RPMI7951 (cell line): ENCODE measurements at places on chromosomes 16 and 17. TPM values are rescaled to one million over a fixed set of nuclear protein-coding genes. Genes with fewer than 3 reads are reported as not detected.
A peak's percentile ranks its signal among the peaks of the same experiment; 100 is the strongest.

DNA sequence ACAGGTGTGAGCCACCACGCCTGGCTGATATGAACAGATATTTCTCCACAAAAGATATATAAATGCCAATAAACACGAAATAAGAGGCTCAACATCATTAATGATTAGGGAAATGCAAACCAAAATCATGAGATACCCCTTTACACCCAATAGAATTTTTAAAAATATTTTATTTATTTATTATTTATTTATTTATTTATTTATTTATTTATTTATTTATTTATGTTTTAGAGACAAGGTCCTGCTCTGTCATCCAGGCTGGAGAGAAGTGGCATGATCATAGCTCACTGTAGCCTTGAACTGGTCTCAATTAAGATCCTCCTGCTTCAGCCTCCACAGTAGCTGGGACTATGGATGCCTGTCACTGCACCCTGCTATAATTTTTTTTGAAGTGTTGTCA is 30.8 kb downstream of the APPBP2 start:
- no peak for DNase-seq

DNA sequence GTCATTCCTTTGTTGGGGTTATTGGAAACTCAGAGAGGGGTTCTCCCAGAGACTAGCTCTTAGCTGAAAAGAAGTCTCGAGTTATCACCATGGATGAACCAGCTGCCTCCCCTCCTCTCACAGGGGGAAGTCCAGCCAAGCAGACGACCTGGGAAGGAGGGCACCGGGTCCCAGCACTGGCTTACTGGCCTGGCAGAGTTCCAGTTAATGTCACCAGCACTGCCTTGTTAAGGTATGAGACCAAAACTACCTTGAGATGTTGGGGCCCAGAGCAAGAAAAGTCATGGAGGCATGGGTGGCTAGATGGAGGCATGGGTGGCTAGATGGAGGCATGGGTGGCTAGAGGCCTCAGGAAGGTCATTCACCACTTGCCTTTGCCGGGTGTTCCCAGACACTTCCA is 72.4 kb downstream of the WIPI1 start:
- no peak for DNase-seq

DNA sequence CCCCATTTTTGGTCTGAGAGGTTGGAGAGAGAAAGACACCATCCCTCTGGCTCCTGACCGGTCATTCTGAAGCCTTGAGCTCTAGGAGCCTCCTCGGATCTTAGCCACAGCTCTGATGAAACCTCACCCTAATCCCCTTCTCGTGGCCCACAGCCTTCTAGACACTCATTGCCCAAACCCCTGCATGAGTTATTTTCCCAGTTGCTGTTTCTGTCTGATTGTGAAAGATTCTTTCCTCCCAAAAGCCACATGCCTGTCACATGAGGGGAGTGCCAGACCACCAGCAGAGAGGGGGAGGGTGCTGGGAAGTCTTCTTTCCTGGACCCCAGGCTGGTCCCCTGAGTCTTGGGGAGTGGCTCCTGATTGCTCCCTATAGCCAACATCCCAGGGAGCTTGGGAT is 17.6 kb upstream of the ABR start:
- no peak for DNase-seq

- no peak for DNase-seq
Observed at GRCh38 chr17:82921426-82921825, 81.6 kb upstream of the ZNF750 start.

- DNase-seq = no peak
Observed at GRCh38 chr17:50638606-50638965, 3.9 kb downstream of the ABCC3 start.

DNA sequence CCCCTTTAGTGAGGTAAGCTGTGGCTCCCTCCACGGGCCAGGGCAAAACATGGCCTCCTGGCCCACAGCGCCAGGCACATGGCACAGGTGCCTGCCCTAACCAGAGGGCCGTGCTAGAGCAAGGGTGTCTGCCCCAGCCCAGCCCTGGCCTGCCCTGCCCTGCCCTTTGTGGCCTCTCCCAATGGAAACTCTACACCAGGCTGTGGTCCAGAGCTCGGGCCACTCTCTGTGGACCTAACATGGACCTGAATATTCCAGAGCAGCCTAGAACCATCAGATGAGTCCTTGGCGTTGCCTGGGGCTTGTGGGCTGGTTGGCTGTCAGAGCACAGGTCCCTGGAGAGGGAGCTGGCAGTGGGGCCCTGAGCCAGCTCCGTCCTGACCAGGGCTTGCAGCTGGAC is 8.0 kb upstream of the MRPL12 start:
- DNase-seq = no peak

DNA sequence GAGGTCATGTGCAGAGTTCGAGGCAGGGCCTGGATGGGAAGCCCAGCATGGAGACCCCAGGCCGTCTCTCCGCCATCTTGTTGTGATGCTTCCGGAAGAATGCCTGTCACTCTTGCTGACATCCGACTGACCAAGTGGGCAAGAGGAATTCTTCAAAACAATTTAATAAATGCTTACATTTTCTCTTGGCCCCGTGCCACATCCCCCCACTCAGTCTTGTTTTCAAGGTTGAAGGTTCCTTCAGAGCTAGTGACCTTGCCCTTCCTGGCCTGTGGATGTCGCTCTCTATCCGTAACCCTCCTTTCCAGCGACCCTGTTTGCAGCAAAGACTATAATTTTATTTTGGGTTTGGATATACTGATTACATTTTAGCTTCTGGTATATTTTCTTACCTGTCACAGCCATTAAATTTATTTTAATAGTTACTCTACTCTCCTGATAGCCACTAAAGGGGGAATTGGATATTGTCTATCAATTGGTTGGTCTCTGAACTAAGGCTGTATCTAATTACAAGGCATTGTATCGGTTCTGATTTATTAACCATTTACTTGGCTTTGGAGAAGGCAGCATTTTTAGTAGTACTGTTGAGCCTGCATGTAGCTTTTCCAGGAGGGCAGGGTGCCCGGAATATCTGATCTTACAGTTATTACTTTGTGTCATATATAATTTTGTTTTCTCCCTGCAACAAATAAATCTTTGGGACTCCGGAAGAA is 264.5 kb downstream of the WWOX start:
- DNase-seq = no peak

DNA sequence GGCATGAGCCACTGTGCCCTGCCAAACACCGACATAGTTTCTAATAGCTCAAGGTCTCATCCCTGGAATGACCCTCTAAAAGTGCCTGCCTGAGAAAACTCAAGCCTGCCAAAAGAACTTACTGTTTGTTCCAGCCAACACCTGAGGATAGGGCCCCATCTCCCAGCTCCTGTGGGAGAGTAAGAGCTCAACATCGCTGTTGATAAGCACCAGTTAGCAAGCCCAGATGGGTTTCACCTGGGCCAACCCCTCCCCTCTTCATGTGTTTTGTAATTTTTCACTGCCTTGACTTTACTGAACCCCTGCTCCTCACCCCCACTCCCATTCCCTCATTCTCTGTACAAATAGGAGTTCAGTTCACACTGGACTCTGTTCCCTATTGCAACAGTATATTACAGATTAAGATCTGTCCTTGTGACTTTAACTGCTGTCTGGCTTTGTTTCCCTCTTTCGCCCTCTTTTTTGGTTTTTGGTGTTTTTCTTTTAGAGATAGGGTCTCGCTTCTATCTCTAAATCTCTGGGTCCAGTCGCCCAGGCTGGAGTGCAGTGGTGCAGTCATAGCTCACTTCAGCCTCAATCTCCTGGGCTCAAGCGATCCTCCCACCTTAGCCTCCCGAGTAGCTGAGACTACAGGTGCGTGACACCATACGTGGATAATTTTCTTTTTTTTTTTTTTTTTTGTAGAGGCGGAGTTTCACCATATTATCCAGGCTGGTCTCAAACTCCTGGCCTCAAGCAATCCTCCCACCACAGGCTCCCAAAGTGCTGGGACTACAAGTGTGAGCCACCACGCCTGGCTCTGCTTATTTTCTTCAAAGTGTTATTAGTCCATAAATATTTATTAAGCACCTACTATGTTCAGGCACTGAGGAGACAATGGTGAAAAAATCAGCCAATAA is 12.3 kb downstream of the NUPR1 start:
- DNase-seq = no peak

DNA sequence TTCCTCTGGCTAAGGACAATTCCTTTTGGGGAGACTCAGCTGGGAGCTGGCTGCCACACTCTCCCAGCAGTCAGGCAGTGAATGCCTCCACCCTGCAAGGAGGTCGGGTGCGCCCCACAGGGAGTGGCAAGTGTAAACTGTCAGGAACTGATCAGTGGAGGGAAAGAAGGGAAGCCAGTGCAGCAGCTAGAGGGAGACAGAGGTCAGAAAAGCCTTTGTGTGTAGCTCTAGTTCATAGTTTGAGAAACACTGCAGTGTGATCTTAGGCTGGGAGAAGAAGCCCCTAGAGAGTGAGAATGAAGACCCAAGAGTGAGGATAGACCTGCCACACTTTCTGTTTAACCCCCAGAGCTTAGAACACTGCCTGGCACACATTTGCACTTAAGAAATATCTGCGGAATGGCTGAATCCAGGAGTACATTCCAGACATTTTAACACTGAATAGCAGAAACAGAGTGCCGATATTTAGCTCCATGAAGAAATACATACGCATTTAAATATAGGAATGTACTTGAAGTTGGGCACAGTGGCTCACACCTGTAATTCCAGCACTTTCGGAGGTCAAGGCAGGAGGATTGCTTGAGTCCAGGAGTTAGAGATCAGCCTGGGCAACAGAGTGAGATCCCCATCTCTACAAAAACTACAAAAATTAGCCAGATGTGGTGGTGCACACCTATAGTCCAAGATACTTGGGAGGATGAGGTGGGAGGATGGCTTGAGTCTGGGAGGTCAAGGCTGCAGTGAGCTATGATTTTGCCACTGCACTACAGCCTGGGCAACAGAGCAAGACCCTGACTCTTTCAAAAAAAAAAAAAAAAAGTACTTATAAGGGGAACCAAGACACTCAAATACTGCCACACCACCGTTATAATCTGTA is 11.1 kb upstream of the SLC5A11 start:
- peak; percentile 45 for DNase-seq

DNA sequence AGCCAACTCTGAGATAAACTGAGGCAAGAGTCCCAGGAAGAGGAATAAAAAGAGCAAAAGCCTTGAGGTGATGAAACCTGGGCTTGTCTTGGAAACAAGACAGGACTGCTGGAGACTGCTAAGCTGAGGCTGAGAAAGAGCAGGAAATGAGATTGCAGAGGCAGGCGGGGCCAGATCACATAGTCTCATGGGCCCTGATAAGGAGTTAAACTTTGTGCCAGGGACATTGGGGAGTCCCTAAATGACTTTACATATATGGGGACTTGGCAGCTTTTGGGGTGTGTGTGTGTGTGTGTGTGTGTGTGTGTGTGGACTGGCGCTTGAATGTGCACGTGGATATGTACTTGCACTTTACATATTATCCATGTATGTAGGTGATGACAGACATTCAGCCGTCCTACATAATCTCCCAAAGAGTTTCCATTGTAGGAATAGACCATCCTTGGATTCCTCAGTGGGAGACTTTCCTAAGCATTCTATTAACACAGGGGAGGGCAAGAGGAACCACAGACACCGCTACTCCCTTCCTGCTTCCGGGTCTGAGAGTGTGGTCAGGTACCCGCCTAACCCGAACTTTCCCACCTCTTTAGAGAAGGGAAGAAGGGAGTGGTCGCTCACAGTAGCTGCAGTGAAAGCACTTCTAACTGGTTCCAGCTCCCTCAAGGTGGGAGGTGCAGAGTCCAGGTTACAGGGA is 123.1 kb downstream of the LYRM1 start:
- DNase-seq = no peak

DNA sequence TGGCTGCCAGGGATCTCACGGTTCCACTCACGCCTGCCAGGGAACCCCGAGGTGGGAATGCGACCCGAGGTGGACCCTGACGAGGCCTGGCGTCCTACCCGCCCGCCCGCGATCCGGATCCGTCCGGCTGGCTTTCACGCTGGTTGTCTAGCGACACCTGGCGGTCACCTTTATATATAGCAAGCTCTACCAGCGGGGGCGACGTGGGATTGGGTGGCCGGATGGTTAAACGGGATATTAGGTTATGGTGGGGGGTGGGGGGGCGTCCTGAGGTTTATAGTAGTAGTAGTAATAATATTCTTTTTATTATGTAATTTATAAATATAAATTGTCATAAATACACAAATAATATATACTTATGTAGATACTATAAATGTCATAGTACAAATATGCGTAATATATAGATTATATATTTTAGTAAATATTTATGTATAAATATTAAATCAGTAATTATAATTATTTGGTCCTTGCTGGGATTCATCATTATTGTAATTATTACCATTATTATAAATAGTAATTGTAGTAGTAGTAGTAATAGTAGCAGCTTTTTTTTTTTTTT is 136.9 kb downstream of the KCNJ12 start:
- peak; percentile 54 for DNase-seq

GRCh38 chr17:9768381-9768934 is 22.9 kb downstream of the DHRS7C start:
- peak; percentile 29 for DNase-seq

DNA sequence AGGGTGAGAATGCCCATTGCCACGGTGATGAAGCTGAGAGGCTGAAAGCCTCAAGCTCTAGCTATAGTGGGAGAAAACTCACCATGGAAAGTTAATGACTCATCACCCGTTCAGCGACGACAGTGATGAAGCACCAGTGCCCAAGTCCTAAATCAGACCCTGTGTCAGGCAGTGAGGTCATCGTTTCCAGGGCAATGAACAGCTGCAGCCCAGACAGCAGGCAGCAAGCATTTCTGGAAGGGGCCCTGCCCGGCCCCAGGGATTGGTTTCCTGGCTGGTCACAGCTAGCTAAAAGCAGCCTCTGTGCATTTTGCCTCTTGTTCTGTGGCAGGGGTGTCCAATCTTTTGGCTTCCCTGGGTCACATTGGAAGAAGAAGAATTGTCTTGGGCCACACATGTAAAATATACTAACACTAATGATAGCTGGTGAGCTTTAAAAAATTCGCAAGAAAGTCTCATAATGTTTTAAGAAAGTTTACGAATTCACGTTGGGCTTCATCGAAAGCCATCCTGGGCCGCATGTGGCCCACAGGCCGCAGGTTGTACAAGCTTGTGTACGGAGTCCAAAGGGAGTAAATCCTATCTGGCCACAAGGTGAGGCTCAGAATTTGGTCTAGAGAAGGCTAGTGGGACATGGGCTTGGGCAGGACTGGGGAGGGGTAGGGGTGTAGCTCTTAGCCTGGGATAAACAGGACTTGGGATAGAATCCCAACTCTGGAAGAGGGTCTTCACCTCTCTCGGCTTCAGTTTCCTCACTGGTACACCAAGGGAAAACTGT is 40.6 kb downstream of the MIS12 start:
- peak; percentile 98 for DNase-seq

Gene PPM1D
- total RNA-seq = 5.5 and 6.0 TPM in 2 replicates

Gene ALDH3A2
- 44.2 and 68.1 TPM in 2 replicates for total RNA-seq

Gene ANTKMT
- 18.0 and 26.3 TPM in 2 replicates for total RNA-seq

Gene KRT40
- total RNA-seq = not detected in 2 replicates

Gene LRRC75A
- 2.7 and 3.2 TPM in 2 replicates for total RNA-seq

Gene DYNLRB2
- total RNA-seq = not detected in 2 replicates

Gene CDK12
- total RNA-seq = 15.6 and 20.8 TPM in 2 replicates

Gene KCNH6
- not detected in 2 replicates for total RNA-seq

Gene MPRIP
- total RNA-seq = 77.1 and 86.3 TPM in 2 replicates

Gene CRISPLD2
- 7.9 and 8.8 TPM in 2 replicates for total RNA-seq
